Hematopoietic multipotent progenitor cell treated with erythropoietin and hydrocortisone succinate and interleukin-3 and kit ligand, for 4 days (in vitro differentiated cells): ENCODE measurements at places on chromosomes 2 and 18.

DNA sequence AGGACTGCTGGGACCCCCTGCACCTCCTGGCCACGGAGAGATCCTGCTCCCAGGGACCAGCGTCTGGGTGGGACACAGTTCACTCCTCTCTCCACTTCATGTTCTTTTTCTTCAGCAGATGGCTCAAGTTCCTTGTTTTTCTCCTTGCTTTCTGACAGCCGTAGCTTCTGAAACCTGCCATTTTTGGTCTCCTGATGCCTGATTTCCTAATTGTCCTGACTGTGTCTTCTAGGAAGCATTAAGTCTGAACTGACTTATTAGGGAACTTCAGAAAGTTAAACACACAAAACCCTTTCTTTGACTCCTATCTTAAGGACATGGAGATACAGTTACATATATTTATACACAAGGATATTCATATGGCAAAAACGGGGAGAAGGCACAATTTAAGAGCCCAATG is 22.7 kb downstream of the CNNM4 start:
- DNase-seq = no peak

GRCh38 chr2:2422621-2423020 is 91.5 kb upstream of the MYT1L start:
- DNase-seq = no peak

DNA sequence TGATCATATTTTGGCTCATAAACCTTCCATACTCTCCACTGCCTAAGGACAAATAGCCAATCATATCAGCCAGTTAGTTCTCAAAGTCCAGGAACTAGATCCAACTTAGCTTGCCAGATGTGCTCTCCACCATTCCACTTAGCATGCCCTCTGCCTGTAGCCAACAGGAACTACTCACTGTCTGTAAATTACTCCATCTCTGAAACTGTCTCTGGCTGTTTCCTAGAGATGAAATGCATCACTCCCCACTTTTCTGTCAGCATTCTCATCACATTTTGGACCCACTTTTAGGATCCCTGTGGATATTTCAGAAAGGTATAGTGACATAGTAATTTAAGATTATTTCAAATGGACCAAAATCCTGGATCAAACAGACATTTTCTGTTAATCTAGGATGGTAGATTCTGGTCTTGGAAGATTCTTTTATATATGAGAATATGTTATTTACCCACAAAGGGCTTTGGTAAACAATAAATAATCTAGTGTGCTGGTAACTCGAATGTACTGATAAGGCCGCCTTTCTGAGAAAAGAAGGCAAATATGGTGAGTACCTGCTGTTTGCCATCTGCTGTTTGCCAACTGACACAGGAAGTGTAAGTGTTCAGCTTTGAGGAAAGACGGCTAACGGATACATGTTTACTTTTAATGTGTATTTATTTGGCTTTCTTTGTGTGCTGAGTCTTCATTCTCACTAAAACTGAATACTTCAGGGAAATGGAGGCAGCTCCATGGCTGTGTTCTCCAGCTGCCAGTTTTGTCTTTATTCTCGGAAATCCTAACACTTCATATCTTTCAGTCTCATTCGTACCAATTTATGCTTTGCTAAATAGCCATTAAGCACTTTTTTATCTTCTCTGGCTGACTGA is 79.5 kb downstream of the EVA1A start:
- DNase-seq = peak; percentile 28

DNA sequence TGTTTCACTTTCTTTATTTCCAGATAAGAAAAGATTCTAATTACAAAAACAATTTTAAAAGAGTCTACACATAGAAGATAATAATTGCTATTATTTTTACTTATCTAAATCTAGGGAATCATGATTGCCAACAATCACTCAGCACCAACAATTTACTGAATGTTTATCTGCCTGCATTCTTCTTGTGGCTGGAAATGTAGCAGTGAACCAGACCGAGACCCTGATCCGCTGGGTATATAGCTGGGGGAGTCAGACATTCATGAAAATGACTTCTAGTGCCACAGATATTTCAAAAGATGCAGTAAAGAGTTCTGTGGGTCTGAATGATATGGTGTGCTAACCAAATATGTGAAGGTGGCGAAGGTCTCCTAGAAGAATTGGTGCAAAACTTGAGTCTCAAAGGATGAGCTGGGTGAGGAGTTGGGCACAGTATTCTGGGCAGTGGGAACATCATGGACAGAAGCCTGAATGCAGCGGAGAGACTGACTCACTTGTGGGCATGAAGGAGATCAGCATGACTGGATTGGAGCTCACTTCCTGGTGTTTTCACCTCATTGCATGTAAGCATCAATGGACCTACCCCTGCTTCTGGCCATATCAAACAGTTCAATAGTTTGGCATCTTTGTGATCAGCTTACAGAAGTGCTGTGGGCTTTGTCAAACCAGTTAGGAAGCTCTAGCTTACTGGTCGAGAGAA is 26.1 kb upstream of the FN1 start:
- no peak for DNase-seq

DNA sequence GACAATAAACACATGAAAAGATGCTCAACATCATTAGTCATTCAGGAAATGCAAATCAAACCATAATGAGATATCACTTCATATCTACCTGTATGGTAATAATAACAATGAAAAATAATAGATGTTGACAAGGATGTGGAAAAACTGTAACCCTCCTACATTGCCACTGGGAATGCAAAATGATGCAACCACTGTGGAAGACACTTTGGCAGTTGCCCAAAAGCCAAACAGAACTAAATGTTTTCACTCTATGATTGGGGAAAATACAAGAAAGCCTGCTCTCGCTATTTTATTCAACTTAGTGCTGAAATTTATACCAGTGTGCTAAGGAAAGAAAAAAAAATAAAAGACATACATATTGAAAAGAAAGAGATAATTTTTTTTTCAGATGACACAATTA is 934.5 kb downstream of the CNTNAP5 start:
- no peak for DNase-seq

DNA sequence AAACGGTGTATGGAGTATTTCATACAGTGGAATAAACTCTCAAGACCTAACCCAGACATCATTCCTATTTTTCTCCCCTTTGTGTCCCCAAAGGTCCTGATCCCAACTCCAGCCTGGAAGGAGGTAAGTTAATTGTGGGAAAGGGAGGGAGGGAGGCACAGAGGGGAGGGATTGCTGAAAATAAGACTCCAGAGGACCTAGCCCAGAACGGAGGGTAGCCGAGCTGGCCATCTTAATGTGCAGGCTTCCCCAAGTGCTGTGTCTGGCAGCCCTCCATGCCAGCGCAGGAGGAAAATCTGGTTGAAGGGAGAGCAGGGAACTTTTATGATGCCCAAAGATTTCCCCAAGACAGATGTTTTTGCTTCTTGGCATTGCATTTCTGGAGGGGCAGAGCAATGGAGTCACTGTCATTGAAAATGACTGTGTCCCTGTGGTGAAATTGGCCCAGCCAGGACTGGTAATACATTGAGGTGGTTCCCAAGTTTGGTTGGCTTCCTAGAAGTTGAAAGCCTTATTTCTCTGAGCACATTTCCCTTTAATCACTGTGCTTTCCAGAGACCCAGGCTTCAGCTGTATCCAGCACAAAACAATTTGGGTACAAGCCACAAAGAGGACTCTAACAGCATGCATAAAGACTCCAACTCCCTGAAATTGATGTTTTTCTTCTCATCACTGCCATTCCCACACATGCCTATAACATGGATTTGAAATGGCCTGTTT is 202.7 kb downstream of the AGPS start:
- DNase-seq = no peak

GRCh38 chr2:215280326-215280725 is 31.5 kb upstream of the ATIC start:
- DNase-seq = no peak

DNA sequence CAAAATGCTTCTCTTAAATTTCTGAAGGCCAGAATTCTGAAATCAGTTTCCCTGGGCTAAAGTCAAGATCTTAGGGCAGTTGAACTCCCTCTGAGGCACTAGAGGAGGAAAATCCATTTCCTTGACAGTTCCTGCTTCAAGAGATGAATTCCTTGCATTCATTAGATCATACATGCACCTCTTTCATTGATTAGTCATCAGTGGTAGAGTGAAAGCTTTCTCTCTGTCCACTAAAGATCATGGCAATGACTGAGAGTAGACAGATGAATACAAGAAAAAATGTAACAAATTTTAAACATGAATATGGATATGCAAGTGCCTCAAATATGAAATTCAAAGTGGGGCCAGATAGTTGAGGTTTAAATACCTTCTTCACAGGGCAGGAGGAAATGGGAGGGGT is 693.4 kb upstream of the TMEFF2 start:
- DNase-seq = no peak

- DNase-seq = no peak
These were observed 169.2 kb downstream of the TRIM43 start for GRCh38 chr2:95760806-95761525.

DNA sequence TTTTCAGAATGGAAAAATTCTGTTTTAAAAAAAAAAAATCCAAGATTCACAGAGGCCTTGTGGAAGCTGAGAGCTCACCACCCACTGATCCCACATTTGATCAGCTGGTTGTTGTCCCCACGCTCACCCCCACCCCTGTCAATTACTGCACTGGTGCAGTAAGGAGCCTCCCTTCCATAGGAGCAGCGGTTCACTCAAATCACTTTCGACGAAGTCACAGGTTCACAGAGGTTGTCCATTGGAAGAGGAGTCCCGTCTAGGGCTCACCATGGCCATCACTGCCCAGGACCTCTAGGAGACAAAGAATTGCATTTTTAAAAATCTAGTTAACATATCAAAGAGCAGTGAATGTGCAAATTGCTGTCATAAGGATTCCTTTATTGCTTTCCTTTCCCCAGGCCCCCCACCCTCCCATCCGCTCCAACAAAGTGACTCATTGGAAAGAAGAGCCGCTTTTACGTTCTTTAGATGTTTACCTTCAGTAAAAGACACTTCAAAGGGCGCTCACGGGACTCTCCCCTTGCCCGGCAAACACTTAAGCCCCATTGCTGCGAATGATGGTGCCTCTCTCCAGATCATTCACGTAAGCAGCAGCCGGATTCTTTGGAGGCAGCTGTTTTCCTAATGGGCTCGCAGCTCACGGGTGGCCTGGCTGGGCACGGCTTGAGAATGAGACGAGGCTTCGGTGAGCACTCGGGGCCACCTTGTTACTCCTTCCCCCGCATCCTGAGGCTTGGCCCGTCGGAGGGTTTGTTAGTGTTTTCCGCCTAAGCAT is 165.5 kb upstream of the SALL3 start:
- DNase-seq = no peak

GRCh38 chr2:44171018-44171417 is 2.3 kb downstream of the PPM1B start:
- no peak for DNase-seq

GRCh38 chr2:28588292-28588670 is 92.4 kb downstream of the PLB1 start:
- no peak for DNase-seq
